ENCODE measurements at places on chromosomes 4 and X.
A peak's percentile ranks its signal among the peaks of the same experiment; 100 is the strongest.

GRCh38 chrX:108053218-108053617, 8.4 kb downstream of the VSIG1 start:
- no peak for DNase-seq

- no peak for DNase-seq
Observed at GRCh38 chr4:8144359-8144758, 14.3 kb downstream of the ABLIM2 start.

GRCh38 chr4:158176776-158177175, 4.0 kb upstream of the GASK1B start:
- no peak for DNase-seq

GRCh38 chrX:153875391-153876111, 10.4 kb downstream of the L1CAM start:
- peak; percentile 63 for DNase-seq

DNA sequence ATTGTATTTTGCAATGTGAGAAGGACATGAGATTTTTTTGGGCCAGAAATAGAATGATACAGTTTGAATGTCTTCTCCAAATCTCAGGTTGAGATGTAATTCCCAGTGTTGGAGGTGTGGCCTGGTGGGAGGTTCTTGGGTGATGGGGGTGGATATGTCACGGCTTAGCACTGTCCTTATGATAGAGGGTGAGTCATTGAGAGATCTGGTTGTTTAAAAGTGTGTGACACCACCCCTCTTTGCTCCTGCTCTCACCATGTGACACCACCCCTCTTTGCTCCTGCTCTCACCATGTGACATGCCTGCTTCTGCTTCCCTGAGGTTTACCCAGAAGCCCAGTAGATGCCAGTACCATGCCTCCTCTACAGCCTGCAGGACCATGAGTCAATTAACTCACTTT, 1226.9 kb downstream of the PCDH7 start:
- no peak for DNase-seq
